Stimulated activated CD8-positive, alpha-beta memory T cell treated with anti-CD3 and anti-CD28 coated beads, Interleukin-4, amount 100 ng/mL, for 1 hour (primary cell): ENCODE measurements at places on chromosomes 16 and 17.

- no peak for DNase-seq
Measured at GRCh38 chr17:53912117-53912516, 89.4 kb downstream of the KIF2B start.

DNA sequence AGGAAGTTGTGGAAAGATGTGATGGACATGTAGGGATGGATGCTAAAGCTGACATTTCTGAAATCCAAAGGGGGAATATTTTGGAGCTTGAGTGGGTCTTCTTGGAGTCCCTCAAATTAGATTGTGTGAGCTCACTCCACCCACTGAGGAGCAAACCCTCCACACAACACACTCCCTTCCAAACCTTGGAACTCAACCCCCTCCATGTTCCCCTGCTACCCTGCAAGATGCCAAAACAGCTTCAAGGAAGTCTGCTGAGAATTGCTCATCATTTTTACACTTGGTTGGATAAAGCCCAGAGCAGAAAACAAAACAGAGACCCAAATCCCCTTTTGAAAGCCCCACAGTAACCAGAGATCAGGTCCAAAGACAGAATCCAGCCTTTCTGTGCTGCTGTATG, 103.3 kb upstream of the ERCC4 start:
- no peak for DNase-seq

DNA sequence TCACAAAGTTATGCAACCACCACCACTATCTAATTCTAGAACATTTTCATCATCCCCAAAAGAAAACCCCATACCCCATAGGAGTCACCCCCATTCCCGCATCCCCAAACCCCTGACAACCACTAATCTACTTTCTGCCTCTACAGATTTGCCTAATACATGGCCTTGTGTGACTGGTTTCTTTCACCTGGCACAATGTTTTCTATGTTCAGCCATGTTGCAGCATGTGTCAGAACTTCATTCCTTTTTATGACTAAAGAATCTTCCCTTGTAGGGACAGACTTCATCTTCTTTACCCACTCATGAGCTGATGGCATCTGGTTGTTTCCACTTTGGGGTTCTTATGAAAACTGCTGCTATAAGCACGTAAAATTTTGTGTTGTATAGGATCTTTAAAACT, 34.6 kb downstream of the CYTH1 start:
- DNase-seq: no peak

- DNase-seq: no peak
Measured at GRCh38 chr17:82502207-82502606, 17.3 kb upstream of the FOXK2 start.

DNA sequence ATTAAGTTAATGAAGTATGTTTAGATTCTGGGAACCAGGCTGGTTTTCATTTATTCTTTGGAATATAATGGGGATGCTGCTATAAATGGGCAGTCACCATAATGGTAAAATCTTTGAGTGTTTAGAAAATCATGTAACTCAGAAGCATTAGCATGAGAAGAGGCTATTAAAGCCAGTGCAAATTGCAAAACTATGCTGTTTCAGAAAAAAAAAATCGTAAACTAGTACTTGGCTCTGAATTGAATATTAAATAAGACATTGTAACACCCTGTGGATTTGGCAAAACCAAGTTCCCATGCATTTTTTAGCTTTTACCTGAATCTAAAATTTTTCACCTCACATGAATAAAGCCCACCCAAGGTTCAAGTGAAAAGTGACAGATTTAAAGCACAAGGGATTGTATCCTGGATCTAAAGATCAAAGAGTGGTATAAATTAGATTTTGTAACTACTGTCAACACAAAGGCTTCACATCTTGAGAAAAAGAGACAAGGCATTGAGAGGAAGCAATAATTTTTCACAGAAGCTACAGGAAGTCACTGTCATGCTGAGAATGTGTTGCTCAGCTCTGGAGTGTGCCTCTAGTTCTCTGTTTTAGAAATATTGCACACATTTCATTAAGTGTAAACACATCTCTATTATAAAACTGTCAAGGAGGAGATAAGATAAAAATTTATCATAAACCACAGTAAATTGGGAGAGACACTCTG, 142.2 kb downstream of the ABCA8 start:
- no peak for DNase-seq

DNA sequence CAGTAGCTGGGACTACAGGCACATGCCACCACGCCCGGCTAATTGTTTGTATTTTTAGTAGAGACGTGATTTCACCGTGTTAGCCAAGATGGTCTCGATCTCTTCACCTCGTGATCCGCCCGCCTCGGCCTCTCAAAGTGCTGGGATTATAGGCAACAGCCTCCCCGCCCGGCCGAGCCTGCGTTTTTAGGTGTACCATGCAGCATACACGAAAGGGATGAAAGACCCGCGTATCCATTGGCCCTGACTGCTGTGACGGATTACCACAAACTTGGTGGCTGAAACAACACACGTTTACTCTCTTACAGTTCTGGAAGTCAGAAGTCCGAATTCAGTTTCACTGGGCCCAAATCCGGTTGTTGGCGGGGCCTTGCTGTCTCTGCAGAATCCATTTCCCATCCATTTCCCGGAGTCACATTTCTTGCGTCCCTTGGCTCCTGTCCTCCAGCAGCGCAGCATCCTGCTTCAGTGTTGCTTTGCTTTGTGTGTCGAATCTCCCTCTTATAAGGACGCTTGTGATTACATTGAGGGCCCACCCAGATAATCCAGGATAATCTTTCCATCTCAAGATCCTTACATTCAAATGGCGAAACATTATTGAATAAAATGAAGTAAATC, 8.3 kb upstream of the GUCY2D start:
- no peak for DNase-seq

DNA sequence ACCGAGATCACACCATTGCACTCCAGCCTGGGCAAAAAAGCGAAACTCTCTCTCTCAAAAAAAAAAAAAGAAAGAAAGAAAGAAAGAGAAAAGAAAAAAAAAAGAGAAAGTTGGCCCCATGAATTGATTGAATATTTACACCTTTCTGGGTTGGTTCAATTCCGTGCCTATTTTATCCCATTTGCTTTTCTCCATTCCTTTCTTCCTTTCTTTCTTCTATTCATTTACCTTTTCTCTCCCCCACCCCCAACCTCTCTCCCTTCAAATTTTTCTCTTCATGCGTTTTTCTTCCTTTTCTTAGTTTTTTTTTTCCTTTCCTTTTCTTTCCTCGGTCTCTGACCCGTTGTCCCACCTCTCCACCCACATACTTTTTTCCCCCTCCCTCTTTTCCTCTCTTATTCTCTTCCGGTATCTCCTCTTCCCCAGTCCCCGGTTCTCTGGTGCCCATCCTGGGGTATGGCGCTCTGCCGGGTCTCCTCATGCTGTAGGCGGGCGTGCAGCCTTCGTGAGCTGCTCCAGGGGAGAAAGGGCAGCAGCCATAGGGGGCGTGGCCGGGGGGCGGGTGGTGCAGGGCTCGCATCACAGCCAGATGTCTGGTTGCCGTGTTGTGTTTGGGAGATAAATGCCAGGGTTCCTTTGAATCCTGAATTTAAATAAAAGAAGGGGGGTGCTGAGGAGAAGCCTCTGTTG, 5.3 kb upstream of the COL1A1 start:
- DNase-seq: no peak

GRCh38 chr16:83685615-83686165, 122.1 kb upstream of the HSBP1 start:
- DNase-seq: no peak

- DNase-seq: no peak
Measured at GRCh38 chr16:67528870-67529581, 397 bp downstream of the RIPOR1 start.

- DNase-seq: peak; percentile 64
Measured at GRCh38 chr17:4945176-4945943, 3.0 kb downstream of the PFN1 start.

GRCh38 chr17:49739641-49740271, 24.2 kb downstream of the FAM117A start:
- peak; percentile 93 for DNase-seq

DNA sequence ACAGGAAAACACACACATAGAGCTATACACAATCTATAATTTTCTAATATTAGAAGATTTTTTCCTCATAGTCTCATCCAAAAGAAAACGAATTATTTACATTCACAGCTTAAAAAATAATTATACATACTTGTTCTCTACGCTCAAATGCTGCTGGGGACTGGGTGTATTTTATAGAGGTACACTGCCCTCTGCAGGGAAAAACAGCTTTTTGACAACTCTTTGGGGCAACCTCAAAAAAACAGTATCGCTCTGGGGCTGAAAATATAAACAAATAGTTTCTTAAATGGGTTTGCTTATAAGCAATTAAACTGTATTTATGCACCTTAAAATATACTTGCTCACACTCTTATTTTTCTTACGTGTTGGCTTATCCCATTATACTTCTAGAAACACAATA, 261.8 kb upstream of the PSMD7 start:
- no peak for DNase-seq

DNA sequence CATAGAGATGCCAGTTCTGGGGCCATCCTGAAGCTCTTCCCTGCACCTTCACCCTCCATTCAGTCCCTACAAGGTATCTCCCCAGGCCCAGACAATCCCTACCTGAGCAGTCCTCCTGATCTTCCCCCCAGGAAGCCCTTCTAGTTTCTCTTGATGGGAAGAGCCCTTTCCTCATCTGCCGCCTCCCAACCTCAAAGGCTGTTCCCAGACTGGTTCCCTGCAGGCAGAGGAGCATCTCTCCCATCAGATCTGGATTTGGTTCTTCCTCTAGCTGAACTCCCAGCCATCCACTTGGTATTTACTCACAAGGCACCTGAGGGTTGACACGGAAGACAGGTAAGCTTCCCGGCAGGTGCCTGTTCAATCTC, 24.6 kb upstream of the PHB1 start:
- DNase-seq: no peak

GRCh38 chr17:57986841-57987580, 1.0 kb downstream of the VEZF1 start:
- no peak for DNase-seq

GRCh38 chr16:74463888-74464287, 42.6 kb upstream of the CLEC18B start:
- no peak for DNase-seq

DNA sequence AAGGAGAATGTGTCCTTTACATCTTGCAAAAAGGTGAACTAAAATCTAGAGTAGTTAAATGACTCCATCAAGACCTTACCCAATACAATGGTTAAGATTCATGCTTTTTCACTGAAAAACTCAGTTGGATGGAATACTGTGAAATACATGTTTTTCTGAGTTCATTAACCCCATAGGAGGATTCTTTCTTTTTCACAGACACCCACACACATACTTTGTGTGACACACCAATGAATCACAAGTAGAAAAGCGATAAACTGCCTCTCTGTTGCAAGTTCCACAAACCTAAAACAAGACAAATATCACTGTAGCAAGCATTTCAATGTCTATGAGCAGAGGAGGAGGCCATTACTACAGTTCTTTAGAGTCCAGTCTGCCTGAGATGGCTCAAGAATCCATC, 258.8 kb upstream of the CDH5 start:
- DNase-seq: no peak

- DNase-seq: no peak
Measured at GRCh38 chr16:24966634-24967033, 48.5 kb downstream of the ARHGAP17 start.

DNA sequence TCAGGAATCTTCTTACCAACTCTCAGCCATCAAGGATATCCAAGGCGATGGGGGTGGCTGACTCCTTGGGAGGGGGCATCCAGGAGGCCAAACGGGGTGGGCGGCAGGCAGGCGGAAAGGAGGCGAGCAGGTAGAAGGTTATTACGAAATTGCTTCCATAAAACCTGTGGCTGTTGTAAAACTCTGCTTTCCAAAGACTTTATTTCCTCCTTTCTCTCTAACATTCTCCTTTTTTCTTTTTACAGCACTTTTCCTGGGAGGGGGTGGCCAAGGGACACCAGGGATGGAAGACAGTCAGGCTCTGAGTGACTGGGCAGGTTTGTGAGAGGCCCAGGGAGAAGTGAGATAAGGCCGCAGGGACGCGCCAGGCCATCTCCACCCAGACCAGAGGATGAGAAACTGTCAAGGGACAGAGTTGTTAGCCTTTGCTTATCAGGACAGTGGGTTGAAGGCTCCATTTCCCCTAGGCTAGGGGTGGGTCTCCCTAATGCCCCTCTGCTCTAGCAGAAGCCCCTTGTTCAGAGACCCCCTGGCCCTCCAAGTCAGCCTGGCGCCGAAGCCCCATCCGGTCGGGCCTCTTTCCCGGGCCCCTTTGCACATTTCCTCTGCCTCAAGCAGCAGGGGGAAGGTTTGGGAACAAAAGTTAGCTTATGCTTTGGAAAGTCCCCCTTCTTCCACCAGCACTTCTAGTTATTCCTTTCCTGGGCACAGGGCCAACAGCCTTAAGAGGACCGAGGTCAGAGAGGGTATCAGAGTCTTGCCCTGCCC, 5.0 kb upstream of the HOXB9 start:
- no peak for DNase-seq

- DNase-seq: no peak
Measured at GRCh38 chr16:12551530-12551929, 252.2 kb downstream of the CPPED1 start.

GRCh38 chr16:3369073-3369472, 13.4 kb downstream of the OR2C1 start:
- no peak for DNase-seq

GRCh38 chr16:6252541-6252940, 1080.1 kb upstream of the RBFOX1 start:
- DNase-seq: no peak

- no peak for DNase-seq
Measured at GRCh38 chr17:17032131-17032692, 10.0 kb upstream of the MPRIP start.

DNA sequence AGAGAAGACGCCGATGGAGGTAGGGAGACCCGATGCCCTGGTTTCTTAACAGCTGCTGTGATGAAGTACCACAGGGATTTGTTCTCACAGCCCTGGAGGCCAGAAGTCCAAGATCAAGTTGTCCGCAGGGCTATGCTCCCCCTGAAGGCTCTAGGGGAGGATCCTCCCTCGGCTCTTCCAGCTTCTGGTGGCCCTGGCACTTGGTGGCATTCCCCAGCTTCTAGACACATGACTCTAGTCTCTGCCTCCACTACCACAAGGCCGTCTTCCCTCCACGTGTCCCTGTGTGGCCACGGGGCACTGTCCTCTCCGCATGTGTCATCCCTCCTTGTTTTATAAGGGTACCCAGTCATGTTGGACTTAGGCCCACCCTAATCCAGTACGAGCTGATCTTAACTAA, 375.2 kb downstream of the SLC39A11 start:
- no peak for DNase-seq

DNA sequence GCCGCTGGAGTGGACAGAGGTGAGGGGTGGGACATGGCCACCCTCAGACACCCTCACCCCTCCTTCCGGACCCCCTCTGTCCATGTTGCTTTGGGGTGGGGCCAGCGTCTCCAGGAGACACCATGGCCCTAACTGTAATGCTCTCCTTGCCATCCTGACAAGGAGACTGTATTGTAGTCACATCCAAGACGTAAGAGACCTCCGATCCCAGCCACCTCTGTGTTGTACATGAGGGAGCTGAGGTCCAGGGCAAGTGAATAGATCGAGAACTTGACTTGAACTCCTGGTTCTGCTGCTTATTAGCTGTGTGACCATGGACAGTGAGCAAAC, 30.2 kb downstream of the POLR3E start:
- no peak for DNase-seq
